Tongue (tissue), 3 donors: ENCODE measurements at places on chromosomes 4 and X. TPM values are rescaled to one million over a fixed set of nuclear protein-coding genes. Genes with fewer than 3 reads are reported as not detected.

Gene CC2D2A
- 32.3 TPM for total RNA-seq

Gene ADGRG2
- 4.3 TPM for total RNA-seq

Gene DUSP9
- not detected for total RNA-seq

Gene GAGE1
- not detected for total RNA-seq

Gene INTS6L
- total RNA-seq: 14.7 TPM

Gene CXXC4
- 1.4 TPM for total RNA-seq

Gene ZFP92
- total RNA-seq: 1.4 TPM

Gene YTHDC1
- 97.2 TPM for total RNA-seq

Gene MCF2
- total RNA-seq: not detected

Gene PSAPL1
- 0.51 TPM for total RNA-seq

Gene CPE
- 147 TPM for total RNA-seq
